ENCODE measurements at places on chromosomes 1 and 21. TPM values are rescaled to one million over a fixed set of nuclear protein-coding genes. Genes with fewer than 3 reads are reported as not detected.

KLHL17 gene
- total RNA-seq = 9.4 TPM

AIM2 gene
- total RNA-seq = 3.9 TPM

F11R gene
- total RNA-seq = 18.5 TPM

SLC5A9 gene
- not detected for total RNA-seq

CD34 gene
- total RNA-seq = not detected

IL6R gene
- 6.4 TPM for total RNA-seq

SPATA46 gene
- total RNA-seq = not detected

SSBP3 gene
- 21.2 TPM for total RNA-seq

SERPINC1 gene
- total RNA-seq = not detected

DNA sequence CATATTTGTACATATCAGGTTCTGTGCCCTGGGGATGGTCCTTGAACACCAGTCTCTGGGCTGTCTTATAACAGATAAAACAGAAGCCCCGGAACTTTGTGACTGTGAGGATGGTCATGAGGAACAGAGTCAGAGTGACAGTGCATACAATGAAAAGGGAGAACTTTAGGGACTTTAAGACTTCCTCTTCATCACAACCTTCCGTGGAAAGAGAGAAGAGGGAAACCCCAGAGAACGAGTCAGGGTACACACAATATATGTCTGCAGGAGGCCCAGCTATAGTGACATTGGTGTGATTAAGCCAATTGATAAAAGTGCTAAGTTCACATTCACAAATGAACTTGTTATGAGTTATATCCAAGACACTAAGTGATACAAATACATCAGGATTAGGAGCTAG is 32.1 kb downstream of the TLR5 start:
- no peak for DNase-seq

DNA sequence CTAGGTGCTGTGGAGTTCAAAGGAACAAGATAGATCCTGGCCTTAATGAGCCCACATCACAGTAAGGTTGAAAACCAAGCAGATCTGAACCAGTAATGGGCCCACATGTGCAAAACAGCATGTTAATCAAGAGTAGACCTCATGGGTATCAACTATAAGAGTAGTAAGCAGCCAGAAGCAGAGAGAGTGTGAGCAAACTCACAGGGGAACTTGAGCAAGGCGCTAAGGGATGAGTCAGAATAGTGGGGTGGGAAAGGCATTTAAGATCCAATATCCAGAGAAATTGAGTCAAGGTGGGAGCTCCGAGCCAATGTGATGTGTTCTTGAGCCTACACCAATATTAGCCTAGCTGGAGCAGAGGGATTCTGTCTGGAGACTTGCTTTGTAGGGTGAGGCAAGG is 52.4 kb upstream of the GJA5 start:
- DNase-seq = no peak

GRCh38 chr1:59007429-59007819 is 223.6 kb upstream of the JUN start:
- no peak for DNase-seq

DNA sequence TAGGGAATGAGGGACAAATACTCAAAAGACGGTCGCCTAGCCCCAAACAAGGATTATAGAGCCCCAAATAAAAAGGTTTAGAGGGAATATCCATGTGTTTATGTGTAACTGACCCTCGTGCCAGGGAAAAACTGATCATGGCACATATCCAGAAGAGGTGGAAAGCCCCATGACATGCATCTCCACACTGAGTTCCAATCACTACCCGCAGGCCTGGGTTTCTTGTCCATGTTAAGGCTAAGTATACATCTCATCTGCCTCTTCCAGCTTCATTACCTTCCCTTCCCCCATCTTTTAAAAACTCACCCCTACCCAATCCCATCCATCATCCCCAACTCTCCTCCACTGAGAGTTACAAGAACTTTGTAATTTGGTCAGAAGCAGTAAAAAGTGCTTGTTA is 15.2 kb downstream of the GADD45A start:
- DNase-seq = no peak

DNA sequence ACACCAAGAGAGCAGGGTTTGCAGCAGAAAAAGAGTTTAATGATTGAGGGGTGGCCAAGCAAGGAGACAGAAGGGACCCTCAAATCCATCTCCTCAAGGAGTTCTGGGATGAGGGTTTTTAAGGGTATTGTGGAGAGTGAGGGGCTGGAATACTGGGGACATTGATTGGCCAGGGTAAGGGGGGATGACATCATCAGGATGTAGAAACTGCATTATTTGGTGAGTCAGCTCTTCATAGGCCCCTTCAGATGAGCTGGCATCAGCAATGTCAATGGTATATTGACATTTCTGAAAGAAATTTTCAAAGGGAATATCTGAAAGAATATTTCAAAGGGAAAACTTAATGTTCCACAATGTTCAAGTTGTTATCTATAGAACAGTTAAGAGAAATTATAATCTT is 168.1 kb upstream of the SNX7 start:
- no peak for DNase-seq

- DNase-seq = no peak
Observed at GRCh38 chr1:231049121-231049979, 9.3 kb upstream of the FAM89A start.

GRCh38 chr21:44986471-44987291 is 46.9 kb downstream of the SLX9 start:
- no peak for DNase-seq

DNA sequence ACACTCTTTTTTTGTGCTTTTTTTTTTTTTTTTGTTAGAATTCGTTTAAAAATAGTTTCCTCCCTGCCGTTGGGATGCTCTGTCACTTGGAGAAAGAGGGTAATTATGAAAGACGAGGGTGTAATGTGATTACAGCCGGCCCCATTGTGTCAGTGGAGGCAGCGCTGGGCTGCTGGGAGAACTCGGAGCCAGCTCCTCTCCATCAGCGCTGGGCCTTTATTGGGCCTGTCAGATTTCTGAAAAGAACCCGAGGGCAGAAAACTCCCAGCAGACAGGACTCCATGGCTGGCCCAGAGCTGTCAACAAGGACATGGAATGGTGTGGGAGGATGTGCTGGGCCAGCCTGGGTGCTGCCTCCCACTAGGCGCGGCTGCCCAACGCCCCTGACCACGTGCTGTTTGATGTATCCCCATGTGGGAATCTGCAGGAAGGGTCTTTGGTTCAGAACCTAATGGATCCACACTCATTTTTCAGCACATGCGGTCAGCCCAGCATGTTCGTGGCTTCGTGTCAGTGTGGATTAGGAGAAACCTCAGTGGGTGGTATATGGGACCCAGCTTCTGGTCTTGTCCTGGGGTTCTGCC is 222.6 kb upstream of the KIAA0040 start:
- no peak for DNase-seq

DNA sequence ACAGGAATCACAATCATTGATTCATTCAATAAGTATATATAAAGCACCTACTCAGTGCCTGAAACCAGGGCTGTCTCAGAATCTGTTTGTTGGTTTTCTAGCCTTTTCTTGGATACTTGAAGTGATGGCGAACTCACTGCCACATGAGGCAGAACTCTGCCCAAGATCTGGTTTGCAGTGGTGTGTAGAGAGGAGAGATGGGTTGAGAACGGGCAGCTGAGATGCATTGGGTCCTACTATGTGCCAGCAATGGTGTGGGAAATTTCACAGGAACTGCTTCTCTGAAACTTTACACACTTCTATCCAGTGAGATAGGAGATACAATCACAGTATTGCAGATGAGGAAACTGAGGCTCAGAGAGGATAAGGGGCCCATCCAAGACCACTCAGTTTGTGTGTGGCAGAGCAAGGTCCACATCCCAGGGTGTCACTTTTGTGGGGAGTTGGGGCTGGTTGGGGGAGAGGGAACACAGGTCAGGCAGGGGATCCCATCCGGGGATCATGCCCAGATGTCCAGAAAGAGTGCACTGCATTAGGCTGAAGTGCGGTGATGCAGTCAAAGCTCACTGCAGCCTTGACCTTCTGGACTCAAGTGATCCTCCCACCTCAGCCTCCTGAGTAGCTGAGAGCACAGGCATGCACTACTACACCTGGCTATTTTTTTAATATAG is 83.7 kb upstream of the IFFO2 start:
- no peak for DNase-seq

DNA sequence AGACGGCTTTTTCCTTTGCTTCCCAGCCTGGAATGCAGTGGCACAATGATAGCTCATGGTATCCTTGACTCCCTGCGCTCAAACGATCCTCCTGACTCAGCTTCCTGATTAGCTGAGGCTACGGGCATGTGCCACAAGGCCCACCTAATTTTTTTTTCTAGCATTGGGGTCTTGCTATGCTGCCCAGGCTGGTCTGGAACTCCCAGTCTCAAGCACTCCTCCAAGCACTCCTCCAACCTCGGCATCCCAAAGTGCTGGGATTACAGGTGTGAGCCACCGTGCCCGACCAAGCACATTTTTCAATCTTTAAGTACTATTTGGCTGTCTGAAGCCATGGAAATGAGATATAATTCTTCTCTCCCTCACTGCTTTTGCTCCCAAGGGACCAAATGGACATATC is 58.7 kb downstream of the MAB21L3 start:
- no peak for DNase-seq

GRCh38 chr1:240402326-240402725 is 209.6 kb downstream of the GREM2 start:
- DNase-seq = no peak

GRCh38 chr1:81547912-81548303 is 252.8 kb upstream of the ADGRL2 start:
- no peak for DNase-seq

DNA sequence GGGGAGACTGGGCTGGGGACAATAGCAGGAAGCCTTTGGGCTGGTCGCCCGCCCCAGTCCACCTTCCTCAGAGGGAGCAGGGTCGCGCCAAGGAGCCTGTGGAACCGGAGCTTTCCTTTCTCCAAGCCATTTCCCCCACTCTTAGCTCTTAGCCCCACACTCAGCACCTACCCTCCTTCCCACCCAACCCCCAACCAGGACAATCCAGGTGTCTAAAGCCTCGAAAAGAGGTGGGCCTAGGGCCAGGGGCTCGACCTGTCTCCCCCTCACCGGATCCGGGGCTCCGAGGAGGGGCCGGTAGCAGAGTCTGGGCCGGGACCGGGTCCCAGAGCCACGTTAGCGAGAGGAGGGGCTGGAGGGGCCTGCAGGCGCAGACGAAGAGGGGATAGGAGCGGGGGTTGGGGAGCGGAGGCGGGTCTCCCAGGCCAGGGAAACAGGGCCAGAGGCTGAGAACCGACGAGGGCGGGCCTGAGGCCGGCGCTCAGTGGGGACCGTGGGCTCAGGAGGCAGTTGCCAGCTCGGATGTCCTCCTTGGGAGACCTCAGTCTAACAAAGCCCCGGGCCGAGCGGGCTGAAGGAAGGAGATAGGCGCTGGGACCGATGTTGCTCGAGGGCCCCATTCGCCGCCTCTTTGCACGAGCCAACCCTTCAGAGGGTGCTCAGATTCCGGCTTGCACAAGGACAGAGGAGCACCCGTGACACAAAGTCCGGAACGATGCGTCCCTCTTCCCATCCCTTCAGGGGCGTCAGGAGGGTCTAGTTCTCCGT is 943 bp downstream of the SEMA6C start:
- DNase-seq = no peak

DNA sequence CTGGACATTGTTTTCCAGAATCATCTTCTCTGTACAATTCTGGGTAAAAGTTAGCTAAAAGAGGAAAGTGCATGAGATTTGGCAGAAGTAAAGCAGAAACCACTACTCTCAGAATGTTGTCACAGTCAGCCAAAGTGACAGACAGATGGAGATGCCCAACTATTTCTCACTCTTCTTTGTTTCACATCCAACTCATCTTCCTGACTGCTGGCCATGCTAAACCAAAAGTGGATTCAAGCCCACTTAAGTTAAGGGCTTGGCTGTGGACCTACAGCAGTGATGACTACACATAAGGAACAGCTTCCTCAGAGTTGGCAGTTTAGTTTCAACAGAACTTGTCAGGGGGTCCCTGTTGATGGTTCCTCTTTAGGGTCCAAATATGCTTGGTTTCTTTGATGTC is 730.2 kb downstream of the LRRIQ3 start:
- DNase-seq = no peak

DNA sequence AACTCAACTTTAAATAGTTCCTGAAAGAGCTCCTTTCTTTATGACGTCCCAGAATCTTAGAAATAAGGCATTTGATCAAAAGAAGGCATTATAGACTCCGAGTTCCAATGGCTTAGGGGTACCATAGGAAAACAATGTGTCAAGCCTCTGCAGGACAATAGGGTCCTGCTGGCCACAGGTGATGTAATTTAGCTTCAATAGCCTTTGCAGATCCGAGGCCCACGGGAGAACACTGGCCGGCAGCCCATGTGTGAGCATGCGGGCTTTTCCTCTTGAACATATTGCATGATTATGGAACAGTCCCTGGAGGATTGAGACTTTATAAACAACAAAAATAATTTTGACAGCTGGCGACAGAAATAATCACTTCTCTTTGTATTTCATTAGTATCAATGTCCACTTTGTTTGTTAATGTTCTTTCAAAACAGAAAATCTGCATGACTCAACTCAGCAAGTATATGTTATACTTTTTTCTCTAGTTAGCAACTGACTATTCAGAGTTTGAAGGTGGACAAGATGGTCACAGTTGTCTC is 49.0 kb upstream of the NR5A2 start:
- DNase-seq = no peak

DNA sequence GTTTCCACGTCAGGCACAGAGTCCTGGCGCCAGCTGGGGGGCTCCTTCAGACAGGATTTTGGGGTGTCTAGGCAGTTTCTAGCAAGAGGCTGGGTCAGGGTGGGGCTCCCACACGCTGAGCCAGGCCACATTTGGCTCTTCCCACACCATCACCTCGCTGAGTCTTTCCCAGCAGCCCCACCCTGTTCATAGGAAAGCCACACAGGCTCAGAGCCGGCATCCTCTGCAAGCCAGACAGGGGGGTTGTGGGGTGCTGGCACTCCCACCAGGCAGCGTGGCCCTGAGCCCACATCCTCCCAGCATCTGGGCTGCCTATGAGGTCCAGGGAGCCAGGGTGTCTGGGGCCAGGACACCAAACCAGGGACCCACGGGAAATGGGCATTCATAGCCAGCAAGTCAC is 2.8 kb upstream of the GPR153 start:
- no peak for DNase-seq

GRCh38 chr1:203508463-203509073 is 14.6 kb downstream of the OPTC start:
- DNase-seq = no peak

GRCh38 chr1:31498376-31499040 is 77.8 kb upstream of the TINAGL1 start:
- peak; percentile 28 for DNase-seq

GRCh38 chr1:20719261-20719660 is 1.5 kb upstream of the KIF17 start:
- no peak for DNase-seq

DNA sequence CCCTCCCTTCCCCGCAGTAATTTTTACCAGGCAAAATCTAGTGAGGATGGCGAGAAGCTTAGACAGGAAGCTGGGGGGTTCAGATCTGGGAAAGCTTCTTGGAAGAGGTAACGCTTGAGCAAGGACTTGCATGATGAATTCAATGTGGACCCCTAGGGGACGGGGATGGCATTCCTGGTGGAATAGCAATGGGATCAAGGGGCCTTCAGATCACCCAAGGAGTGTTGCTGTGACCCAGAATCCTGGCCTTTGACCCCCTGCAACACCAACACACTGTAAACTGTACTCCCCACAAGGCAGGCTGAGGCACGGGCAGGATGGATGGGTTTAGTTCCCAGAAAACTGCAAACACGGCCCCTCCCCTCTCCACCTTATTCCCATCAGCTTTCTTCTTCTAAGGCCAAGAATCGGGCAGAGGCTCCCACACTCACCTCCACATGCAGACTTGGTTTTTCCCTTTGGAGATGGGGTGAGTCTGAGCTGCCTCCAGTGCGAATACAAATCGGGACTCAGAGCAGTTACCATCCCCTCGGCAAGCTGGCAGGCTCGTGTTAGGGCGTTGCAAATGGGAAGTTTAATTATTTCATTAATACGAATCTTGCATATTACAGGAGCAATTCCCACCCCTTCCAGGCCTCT is 20.1 kb downstream of the DISP3 start:
- no peak for DNase-seq

- DNase-seq = peak; percentile 83
Observed at GRCh38 chr1:110495926-110496600, 22.9 kb downstream of the KCNA10 start.

Data from Daoy (cell line).